ENCODE measurements at places on chromosomes 11 and 22.

- DNase-seq: no peak
Measured at GRCh38 chr11:111840143-111840542, 31.2 kb downstream of the ALG9 start.

DNA sequence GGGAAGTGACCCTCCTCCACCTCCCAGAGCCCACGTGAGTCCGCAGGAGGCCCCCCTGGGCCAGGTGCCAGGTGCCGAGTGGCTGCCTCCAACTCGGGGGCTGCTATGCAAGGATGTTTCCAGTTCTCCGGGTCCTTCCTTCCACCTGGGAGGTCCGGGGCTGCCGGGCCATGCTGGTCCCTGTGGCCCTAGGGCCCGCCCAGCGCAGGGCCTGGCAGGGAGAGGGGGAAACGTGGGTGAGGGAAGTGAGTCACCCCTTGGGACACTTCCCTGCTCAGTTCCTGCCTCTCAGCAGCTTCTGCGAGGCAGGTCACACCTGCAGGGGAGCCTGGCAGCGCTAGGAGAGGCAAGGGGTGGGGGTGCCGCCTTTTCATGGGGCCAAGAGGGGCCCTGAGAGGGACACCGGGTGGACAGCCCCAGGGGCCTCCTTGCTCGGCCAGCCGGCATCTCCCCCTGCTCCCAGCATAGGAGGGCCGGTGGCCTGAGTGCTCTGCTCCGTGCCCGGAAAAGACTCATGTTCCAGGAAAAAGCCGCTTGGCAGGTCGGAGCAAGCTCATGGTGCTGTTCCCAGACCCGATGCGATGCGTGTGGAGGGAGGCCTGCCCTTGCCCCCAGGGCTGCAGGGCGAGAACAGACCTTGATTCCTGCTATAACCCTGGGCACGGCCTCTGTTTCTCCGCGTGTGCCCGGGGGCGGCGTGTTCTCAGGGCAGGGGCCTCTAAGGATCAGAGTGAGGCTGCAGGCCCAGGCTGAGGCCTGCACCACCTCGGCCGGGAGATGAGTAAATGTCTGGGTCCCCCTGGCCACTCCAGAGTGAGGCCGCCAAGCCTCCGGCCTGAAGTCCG is 30.3 kb upstream of the WNT7B start:
- peak; percentile 53 for DNase-seq

DNA sequence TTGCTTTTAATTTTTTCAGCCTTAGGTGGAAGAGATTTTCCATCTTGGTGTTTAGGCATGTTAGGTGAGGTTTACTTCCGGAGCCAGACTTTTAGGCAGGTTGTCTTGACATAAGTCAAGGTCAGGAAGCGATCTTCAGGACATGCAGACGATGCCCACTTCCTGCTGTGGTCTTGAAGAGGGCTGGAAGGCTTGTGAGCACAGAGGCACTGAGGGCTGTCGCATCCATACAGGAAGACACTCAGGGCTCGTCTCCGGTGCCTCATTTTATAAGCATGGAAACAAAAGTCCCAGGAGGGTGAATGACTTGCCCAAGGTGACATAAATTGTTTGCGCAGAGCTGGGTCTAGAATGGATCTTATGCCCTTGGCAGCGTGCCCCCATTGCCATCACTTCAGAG is 30.8 kb downstream of the MARK2 start:
- no peak for DNase-seq

DNA sequence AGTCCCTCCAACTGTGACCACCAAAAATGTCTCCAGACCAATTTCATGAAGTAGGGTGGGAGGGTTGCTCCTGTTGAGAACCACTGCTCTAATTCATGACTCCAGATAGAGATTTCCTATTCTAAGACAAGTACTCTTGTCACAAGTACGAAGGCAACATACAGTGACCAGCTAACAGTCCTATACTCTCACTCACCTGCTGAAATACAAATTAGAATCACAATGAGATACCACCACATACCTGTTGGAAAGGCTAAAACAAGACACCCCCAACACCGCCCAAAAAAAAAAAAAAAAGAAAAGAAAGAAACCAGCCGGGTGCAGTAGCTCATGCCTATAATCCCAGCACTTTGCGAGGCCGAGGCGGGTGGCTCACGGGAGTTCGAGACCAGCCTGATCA is 310.5 kb downstream of the SWAP70 start:
- DNase-seq: no peak

- DNase-seq: peak; percentile 44
Measured at GRCh38 chr11:2186669-2187279, 15.2 kb upstream of the TH start.

GRCh38 chr11:92596596-92597317 is 372.1 kb downstream of the FAT3 start:
- no peak for DNase-seq

- DNase-seq: peak; percentile 25
Measured at GRCh38 chr11:20088397-20089225, 71.7 kb downstream of the DBX1 start.

- no peak for DNase-seq
Measured at GRCh38 chr11:10096987-10097386, 197.0 kb downstream of the SBF2 start.

All from small intestine (tissue), 16 donors.